ENCODE measurements at places on chromosomes 7 and 10. TPM values are rescaled to one million over a fixed set of nuclear protein-coding genes. Genes with fewer than 3 reads are reported as not detected.

Gene JAZF1
- 18.8 TPM for polyA plus RNA-seq

Gene AQP1
- polyA plus RNA-seq = 962 TPM

Gene GIMAP8
- polyA plus RNA-seq = 1.6 TPM

Gene SUGCT
- polyA plus RNA-seq = 59.3 TPM

Gene MYL10
- polyA plus RNA-seq = not detected

Gene SLC26A5
- polyA plus RNA-seq = not detected

Gene DENND11
- 7.3 TPM for polyA plus RNA-seq

Gene PRKCQ
- polyA plus RNA-seq = 1.3 TPM

Gene GJD4
- polyA plus RNA-seq = not detected

Gene OR9A2
- polyA plus RNA-seq = not detected

Gene PKD2L1
- 0.25 TPM for polyA plus RNA-seq

Gene TAC1
- not detected for polyA plus RNA-seq

Gene CYP26C1
- polyA plus RNA-seq = not detected

Gene CFAP58
- polyA plus RNA-seq = 0.38 TPM

Gene NPSR1
- not detected for polyA plus RNA-seq

Gene SPAM1
- not detected for polyA plus RNA-seq

Gene GPR15LG
- 1.0 TPM for polyA plus RNA-seq

Gene CPN1
- not detected for polyA plus RNA-seq

Gene SUMF2
- 143 TPM for polyA plus RNA-seq

Gene ADAM12
- polyA plus RNA-seq = not detected

Gene DYNC1I1
- polyA plus RNA-seq = 7.4 TPM

Gene ZNF804B
- polyA plus RNA-seq = not detected

Gene AS3MT
- polyA plus RNA-seq = 4.8 TPM

Gene SPDYE9
- polyA plus RNA-seq = not detected

Gene CABCOCO1
- polyA plus RNA-seq = 11.1 TPM

Gene CCDC146
- 28.3 TPM for polyA plus RNA-seq

Gene ADRA2A
- polyA plus RNA-seq = 0.46 TPM

Gene TMEM176B
- polyA plus RNA-seq = 26.8 TPM

Gene CPA1
- polyA plus RNA-seq = 9.4 TPM

Gene COBL
- polyA plus RNA-seq = 0.31 TPM

All from aorta (tissue), 5 donors.